ENCODE measurements at places on chromosomes 1 and 21.

DNA sequence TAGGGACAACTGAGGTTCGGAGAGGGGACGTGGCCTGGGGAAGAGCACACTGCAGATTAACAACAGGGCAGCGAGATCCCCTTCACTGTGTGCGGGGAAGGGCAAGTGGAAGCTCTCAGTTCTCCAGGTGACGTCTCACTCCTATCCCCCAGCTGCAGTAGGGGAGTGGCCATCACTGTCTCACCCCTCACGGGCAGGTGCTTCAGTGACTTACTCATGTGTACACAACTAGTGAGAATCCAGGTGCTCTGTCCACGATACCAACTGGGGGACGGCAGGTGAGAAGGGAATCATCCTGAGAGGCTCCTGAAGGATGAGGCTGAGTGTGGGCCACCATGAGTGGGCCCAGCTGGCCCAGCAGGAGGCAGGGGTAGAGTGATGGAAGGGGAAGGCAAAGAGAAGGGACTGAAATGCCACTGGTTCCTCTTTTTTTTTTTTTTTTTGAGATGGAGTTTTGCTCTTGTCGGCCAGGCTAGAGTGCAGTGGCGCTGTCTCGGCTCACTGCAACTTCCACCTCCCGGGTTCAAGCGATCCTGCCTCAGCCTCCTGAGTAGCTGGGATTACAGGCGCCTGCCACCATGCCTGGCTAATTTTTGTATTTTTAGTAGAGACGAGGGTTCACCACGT is 25.9 kb downstream of the RHBG start:
- no peak for DNase-seq

DNA sequence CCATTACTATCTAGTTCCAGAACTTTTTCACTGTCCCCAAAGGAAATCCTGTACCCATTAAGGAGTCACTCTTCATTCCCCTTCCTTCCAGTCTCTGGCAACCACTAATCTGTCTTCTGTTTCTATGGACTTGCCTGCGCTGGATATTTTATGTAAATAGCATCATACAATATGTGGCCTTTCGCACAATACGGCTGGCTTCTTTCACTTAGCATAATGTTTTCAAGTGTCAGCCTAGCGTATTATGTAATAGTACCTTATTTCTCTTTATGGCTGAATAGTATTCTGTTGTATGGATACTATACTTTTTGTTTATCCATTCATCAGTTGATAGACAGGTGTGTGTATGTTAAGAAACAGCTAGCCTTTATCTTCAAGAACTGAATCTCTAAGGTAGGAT is 14.3 kb downstream of the ATF3 start:
- DNase-seq = no peak

DNA sequence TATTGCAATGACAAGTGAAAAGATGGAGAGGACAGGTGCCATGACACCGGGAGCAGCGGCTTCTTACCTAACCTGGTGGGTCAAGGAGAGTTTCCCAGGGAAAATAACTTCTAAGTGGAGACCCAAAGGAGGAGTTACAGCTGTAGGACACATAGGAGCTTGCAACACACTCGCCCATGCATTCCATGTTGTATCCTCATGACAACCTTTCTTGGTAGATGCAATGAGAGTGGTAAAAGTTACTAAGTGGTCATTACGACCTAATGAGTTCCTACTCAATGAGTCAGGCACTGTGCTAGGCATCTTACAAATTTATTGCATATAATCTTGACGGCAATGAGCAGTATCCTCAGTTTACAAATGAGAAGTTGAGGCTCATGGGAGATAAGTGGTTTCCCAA is 119.5 kb upstream of the HOOK1 start:
- no peak for DNase-seq

DNA sequence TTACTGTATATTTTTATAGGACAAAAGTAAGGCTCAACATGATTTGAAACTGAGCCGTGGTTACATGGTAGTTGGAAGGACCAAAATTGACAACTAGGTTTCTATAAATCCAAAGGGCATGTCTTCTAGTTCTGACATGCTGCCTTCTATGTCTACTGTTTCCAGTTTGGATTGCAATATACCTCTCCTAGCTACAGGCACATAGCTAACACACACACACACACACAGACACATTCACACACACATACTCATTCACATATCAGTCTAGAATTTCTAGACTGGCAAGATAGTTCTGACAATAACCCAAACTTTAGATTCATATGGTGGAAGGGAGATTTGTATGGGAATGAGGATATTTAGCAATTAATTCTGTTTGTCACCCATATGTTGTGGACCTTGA is 544.8 kb upstream of the CAMK1G start:
- no peak for DNase-seq

DNA sequence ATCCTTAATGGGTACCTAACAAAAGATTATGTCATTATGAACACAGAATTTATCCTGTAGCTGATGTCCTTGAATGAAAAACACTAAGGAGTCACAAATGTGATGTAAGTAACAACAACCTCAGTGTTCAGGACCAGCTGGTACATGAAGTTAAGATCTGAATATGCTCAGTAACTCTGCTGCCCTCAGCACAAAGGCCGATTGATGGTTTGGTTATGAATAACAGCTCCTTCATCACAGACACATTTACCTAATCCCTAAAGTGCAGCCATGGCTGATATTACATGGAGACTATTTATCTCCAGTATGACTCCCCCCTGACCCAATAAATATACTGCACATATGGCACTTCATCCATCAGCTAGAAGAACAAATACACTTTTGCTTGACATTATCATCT is 75.2 kb downstream of the PLPPR5 start:
- no peak for DNase-seq

- DNase-seq = no peak
Observed at GRCh38 chr1:70997793-70998192, 49.8 kb downstream of the PTGER3 start.

DNA sequence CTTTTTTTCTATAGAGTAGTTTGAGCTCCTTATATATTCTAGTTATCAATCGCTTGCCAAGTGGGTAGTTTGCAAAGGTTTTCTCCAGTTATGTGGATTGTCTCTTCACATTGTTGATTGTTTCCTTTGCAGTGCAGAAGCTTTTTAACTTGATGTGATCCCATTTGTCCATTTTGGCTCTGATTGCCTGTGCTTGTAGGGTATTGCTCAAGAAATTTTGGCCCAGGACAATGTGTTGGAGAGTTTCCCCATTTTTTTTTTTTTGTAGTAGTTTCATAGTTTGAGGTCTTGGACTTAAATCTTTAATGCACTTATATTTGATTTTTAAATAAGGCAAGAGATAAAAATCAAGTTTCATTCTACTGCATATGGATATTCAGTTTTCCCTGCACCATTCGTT is 774.8 kb upstream of the ADAMTS5 start:
- no peak for DNase-seq

DNA sequence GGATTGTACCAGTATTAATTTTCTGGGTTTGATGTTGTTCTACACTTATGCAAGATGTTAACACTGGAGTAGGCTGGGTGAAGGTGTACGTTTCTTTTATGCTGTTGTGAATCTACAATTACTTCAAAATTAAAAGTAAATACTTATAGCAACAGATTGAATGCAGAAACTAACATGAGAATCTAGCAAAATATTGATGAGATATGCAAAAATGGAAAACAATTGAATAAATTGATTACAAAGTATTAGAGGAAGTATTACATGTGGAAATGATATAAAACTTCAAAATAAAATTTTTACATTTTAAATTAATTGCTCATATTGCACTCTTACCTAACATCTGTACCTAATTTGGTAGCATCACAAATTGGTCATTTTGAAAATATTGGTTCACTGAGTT is 5.7 kb upstream of the SPRR3 start:
- DNase-seq = no peak

DNA sequence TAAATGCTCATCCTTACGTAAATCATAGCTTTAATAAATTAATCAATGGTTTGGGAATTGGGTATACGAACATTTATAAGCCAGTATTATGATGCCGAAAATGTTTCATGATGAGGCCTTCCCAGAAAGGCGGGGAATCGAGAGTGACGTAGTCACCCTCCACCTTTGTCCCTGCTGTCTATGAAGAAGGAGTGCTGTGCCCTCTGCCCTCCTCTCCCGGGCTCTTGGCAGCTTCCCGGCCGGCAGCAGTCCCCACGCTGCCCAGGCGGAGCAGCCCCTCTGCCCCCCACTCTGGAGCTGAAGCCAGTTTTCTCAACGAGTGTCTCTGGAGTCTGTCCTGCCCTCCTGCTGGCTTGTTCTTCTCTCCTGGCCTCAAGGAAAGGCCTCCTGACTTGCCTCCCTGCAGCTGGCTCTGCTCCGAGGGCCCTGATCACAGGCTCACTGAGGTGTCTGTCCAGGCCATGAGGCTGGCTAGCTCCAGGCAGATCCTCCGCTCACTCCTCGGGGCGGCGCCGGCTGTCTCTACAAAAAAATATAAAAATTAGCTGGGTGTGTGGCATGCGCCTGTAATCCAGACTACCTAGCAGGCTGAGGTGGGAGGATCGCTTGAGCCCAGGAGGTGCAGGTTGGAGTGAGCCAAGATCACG is 150.7 kb upstream of the COL6A1 start:
- no peak for DNase-seq

DNA sequence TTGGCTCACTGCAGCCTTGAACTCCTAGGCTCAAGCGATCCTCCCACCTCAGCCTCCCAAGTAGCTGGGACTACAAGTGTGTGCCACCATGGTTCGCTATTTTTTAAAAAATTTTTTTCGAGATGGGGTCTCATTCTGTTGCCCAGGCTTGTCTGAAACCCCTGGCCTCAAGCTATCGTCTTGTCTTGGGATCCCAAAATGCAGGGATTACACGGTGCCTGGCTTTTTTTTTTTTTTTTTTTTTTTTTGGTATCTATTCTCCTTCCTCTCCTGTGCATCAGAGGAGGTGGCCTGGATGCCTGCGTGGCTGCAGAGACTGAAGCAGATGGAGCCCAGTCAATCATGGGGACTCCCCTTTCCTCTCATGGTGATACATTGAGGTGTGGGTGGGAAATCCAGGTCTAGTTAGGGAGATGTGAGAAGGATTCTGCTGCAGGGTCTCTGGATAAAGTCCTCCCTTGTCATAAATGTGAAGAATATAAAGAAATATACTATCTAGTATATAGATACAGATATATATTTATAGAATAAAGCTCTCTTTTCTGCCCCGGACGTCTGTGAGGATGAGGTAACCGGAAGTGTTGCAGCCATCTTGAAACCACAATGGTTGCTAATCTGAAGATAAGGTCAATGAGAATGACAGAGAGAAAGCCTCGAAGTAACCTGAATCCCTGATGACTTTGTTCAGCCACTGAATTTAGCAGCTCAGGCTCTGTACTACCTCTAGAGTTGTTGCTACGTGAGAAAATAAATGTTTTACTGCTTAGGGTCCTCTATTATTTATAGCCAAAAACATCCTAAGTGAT is 19.5 kb upstream of the RGSL1 start:
- DNase-seq = no peak

- no peak for DNase-seq
Observed at GRCh38 chr1:160844447-160845232, 18.0 kb downstream of the CD244 start.

DNA sequence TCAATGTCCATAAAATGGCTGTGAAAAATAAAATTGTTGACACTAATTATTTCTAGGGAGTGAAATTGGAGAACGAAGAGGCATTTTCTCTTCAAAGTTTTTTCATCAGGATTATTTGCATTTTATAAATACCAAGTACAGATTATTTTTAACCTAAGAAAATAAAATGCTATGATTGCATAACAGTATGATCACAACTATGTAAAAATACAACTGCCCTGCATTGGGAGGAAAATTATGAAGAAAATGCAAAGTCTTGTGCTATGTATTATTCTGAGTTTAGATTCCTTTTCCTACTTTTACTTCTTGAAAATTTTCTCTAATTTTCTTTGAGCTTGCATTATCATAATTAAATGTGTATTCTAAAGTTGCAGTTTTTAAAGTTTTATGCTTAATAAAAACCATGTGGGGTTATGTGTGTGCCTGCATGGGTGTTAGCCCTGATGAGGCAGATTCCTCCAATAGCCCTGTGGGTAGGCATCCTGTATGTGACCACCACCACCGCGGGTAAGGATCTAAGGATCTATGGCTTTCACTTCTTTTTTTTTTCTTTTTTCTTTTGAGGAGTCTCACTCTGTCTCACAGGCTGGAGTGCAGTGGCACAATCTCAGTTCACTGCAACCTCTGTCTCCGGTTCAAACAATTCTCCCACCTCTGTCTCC is 24.7 kb downstream of the STX6 start:
- no peak for DNase-seq

GRCh38 chr1:59707178-59707791 is 107.5 kb upstream of the HOOK1 start:
- DNase-seq = no peak

GRCh38 chr1:200890818-200891773 is 3.6 kb upstream of the INAVA start:
- DNase-seq = peak; percentile 75

- DNase-seq = no peak
Observed at GRCh38 chr1:204782118-204782700, 88.5 kb upstream of the NFASC start.

DNA sequence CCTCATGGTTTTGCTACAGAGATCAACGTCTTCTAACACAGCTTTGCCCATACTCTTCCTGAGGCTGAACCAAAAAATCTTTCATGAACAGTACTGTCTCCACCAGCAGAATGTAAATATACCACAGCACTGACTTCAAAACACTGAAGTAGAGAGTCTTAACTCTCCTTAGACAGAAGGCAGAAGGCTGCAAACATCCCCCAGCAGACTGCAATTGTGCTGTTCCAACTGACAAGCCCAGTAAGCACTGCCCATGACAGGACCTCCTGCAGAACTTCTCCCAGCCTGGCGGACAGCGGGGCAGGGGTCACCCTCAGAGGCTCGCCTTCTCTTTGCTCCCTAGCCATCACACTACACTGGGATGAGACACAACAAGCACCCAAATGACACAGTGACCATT is 218.7 kb downstream of the RERE start:
- DNase-seq = peak; percentile 15

- no peak for DNase-seq
Observed at GRCh38 chr21:41989698-41990097, 20.5 kb downstream of the ZBTB21 start.

DNA sequence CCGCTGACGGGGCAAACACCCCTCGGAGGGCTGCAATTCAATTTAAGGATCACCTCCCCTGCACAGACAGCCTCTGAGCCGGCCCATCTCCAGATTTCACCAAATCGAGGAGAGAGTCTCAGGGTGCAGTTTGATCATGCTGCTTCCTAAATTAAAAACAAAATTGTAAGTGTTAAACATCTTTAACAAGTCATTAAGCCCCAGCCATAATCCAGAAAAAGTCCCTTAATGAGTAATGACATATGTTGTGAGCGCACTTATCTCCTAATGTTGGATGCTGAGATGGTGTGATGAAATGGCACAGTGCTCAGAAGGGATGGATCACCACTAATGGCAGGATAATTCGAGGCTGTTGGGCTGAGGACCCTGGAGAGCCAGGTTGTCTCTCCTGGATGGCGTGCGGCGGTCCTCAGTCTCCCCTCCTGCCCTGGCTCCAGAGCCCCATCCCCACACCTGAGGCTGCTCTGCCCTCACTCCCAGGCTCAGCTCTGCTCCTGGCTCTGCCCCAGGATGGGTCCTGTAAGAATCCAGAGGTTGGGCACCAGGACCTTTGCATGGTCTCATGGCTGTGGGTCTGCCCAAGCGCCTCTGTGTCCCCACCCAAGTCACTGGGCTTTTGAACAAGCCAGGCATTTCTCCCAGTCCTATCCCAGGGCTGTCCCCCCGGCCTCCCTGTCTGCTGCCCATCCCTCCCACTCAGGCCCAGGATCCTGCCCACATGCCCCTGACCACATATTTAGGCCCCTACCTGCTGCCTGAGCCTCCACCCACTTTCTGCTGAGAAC is 224.4 kb upstream of the POU3F1 start:
- no peak for DNase-seq

Data from nephron progenitor cell (in vitro differentiated cells).